Coronary artery (tissue), 2 donors: ENCODE measurements at places on chromosomes 6 and 20.

DNA sequence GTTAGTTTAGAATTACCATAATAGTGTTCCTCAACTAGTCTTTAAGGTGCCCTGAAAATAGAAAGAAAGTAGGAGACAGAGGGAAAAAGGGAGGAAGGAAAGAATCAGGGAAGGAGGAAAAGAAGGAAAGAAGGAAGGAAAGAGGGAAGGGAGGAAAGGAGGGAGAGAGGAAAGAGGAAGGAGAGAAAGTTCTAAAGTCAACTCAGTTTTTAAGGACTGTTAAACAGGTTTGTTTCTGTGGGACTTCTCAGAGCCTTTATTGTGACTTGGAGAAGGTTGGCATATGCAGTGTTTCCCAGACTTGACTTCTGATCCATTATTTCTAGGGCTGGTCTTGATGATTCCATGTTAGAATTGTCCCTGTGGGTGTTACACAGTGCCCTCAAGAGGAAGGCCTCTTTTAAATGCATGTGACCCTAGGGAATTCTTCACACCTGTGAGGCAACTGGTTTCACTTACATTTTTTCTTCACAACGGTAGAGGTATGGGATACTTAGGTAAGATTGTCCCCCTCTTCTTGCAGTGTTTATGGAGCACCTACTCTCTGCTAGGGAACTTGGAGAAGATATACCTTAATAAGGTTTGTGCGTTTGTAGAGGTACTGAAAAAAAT, 132.7 kb upstream of the GMDS start:
- DNase-seq, result no peak

- DNase-seq, result no peak
Observed at GRCh38 chr6:137754366-137754765, 112.7 kb upstream of the TNFAIP3 start.

DNA sequence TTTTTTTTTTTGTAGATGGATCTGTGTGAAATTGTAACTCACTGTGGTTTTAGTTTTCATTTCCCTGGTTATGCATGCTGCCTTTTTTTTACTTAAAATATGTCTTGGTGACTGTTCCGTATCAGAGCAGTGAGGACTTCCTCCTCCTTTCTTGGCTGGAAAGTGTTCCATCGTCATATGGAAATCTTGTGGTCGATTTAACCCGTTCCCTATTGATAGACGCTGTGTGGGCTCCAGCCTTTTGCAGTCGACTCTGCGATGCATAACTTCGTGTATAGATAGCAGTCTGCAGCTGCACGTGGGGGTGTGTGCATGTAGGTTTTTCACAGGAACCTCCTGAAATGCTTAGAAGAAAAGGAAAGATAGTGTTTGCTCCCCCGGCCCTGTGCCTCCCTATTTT, 28.1 kb upstream of the PNPLA1 start:
- no peak for DNase-seq

DNA sequence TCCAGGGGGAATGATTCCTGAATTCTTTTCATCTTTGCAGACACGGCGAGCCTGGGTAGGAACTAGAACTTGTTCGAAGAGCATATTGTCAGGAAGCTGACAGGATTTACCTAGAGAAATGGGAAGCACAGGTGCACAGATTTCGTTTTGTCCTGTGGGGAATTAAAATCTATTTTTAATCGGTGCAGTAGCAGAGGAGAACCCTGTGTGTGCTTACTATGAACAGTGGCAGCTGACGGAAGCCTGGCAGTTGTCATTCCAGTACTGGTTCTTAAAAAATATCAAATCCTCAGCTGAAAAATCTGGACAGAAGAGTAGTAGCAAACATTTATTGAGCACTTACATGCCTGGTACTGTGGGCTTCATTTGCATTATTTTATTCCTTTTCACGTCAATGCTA, 609.0 kb downstream of the QKI start:
- no peak for DNase-seq

- DNase-seq, result no peak
Observed at GRCh38 chr6:170524172-170524502, 29.0 kb downstream of the PSMB1 start.

DNA sequence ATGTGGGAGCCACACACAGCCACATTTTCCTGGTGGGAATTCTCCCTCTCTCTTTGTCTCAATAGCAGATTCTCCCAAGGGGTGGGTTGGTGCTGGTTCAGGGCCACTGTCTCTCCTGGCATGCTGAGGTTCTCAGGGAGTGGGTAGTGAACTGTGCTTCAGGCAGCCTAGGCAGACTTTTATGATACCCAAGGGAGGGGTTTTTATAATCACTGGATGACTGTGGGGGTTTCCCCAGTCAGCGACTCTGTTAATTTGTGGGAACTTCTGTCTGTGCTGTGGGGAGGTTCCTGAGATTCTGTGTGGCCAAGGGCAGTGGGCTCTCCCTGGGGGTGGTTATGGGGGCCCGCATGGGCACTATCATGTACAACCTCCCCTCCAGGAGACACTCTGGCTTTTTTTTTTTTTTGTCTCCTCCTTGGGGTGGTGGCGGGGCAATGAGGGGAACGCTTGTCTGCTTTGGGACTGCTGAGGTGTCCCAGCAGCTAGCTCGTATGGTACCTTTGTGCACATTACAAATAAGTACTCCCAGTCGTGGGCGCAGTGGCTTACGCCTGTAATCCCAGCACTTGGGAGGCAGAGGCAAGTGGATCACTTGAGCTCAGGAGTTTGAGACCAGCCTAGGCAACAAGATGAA, 10.0 kb downstream of the PTK7 start:
- no peak for DNase-seq

DNA sequence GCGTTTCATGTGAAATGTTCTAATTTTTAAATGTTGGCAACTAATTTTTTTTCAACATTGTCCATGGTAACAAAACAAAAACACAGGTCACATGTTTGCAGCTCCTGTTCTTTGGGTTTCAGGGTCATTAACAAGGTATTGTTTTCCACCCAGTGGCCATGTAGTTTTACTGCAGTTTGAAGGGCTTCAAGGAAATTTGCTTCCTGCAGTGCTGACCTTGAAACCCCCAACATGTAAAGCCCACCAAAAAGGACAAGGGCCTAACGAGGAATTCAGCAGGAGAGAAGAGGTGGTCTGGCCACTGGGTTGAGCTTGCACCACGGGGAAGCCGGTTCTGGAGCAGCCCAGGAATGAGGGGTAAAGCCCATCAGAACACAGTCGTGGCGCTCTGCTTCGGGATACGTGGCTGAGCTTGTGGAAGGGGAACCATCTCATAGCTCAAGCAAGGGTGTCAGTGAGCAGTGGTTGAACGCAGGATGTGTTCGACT, 13.9 kb upstream of the KLHL31 start:
- no peak for DNase-seq

DNA sequence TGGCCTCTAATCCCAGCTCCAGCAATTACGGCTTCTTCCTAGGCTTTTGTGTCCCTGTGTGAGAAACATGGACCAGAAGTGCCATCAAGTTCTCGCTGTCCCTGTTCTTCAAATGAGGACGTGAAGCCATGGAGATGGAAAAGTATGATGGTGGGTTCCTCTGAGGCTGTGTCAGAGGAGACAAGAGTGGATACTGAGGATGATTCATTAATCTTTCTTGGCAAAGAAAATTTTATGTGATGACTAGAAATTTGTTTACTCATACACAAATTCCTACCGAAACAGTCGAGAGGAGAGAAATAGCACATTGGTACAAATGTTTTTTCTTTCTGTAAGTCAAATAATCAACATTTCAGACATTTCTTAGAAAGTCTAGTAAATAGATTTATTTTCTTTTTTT, 35.0 kb upstream of the PNRC1 start:
- DNase-seq, result no peak

- no peak for DNase-seq
Observed at GRCh38 chr6:152701081-152701862, 3.6 kb downstream of the MYCT1 start.

DNA sequence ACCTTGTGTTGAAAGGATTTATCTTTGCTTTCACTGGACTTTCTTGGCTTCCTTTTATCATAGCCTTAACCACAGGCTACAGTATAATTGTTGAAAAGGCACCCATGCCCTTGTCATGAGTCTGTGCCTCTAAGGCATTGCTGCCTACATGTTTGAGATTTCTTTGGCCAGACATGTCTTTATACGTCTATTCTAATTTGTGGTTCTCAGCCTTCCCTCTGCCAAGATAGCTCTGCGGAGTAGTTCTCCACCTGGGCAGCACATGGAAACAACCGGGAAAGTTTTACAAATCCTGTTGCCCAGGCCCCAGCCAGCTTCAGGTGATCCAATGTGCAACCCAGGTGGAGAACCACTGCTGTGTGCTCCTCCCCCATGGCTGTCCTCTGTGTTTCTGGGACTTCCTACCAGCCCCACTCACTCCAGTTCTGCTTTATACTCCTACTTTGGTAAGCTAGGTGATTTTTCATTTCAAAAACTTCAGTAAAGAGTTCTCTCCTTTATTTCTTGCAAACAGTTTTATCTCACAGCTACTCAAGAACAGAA, 159.6 kb upstream of the MYLIP start:
- no peak for DNase-seq

- DNase-seq, result no peak
Observed at GRCh38 chr6:20840675-20841074, 306.4 kb downstream of the CDKAL1 start.

- no peak for DNase-seq
Observed at GRCh38 chr6:29723666-29724588, 693 bp downstream of the HLA-F start.

DNA sequence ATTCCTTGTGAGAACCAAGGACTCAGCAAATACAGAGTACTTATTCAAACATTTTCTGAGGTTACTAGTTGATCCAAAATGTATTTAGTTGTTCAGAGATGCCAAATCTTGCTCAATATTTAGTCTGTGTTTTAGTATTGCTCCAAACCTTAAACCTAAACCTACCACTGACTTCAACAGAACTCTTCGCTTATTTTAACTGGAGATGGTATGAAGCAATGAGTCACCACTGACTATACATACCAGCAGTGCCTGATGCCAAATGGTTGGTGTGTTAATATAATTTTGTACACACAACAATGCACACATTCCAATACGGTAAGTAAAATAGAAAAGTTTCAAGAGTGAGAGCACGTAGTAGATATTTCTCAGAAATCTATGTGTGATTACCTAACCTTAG, 1.9 kb upstream of the SPTLC3 start:
- no peak for DNase-seq

DNA sequence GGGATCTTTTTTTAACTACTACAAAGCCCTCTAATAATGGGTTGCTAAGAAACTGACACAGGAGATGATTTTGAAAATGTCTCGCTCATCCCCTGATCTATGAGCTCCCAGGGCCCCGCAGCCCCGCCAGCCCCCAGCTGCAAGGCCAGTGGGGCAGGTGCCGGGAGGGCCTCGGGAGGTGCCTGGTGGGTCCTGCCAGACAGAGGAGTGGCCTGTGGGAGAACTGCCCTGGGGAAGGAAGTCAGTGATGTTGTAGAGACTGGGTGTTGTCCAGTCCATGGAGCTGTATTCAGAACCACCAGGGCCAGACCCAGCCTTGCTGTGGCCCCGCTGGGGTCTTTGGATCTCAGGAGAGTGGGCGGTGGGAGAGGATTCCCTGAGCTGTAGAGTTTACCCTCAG, 258.7 kb downstream of the TAF4 start:
- no peak for DNase-seq

GRCh38 chr6:338815-339262, 46.6 kb downstream of the DUSP22 start:
- DNase-seq, result no peak

- DNase-seq, result no peak
Observed at GRCh38 chr20:7470912-7471311, 469.3 kb downstream of the HAO1 start.

- no peak for DNase-seq
Observed at GRCh38 chr20:61608275-61609085, 356.4 kb downstream of the CDH4 start.

DNA sequence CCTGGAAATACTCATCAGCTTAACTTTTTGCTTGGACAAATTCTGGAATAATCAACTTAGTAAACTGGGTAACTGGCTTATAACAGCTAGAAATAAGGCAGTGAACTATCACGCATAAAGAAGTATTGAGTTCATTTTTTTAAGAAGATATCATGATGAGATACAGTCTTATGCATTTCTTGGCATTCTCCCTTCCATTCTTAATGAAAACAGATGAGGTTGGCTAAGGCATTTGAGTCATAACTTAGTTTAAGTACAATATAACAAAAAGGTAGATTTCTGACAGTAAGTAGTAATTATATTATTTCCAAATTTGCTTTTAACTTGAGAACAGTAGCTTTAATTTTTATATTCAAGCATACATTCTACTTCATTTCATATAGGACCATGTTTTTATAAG, 56.1 kb downstream of the SAMD5 start:
- no peak for DNase-seq

DNA sequence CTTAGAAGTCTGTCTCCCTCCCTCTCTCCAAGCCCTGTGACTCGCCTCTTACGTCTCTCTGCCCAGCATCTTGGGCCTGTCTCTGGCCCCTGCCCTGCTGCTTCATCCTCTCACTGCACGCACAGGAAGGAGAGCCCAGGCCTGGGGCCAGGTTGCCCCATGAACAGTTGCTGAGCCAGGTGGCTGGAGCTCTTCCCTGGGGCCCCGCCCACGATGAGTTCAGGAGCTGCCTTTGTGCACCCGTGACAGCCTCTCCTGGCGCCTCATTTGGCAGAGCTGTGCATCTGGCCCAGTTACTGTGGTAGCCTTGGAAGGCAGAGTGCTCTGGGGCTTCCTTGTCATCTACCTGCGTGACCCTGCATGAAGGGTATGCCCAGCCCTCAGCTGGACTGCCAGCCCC, 44.5 kb downstream of the SLC52A3 start:
- no peak for DNase-seq

DNA sequence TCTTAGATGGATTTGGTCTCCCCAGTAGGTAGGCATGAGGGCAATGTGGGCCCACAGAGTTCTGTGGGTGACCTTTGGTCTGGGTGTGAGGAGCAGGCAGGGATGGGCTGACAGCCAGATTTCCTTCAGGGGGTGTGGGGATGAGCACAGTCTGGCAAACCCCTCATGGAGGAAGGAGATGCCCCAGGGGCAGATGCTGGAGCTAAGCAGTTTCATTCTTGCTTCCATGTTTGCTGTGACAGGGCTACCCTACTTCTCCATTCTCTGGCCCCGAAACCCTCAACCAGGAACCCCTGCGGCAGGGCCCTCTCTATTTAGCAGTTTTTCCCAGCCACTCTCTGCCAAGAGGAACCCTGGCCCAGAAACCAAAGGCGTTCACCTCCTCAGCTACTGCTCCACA, 40.4 kb downstream of the GCLC start:
- no peak for DNase-seq

- DNase-seq, result no peak
Observed at GRCh38 chr6:150322466-150322871, 46.3 kb upstream of the IYD start.
